ENCODE measurements at places on chromosomes 2 and 18.

GRCh38 chr2:191552066-191552465 is 125.9 kb upstream of the NABP1 start:
- no peak for DNase-seq

- no peak for DNase-seq
Measured at GRCh38 chr2:72678024-72678423, 147.8 kb downstream of the EXOC6B start.

GRCh38 chr2:161426922-161427663 is 11.0 kb downstream of the TBR1 start:
- DNase-seq = no peak

- DNase-seq = no peak
Measured at GRCh38 chr2:213787869-213788268, 503.6 kb downstream of the SPAG16 start.

DNA sequence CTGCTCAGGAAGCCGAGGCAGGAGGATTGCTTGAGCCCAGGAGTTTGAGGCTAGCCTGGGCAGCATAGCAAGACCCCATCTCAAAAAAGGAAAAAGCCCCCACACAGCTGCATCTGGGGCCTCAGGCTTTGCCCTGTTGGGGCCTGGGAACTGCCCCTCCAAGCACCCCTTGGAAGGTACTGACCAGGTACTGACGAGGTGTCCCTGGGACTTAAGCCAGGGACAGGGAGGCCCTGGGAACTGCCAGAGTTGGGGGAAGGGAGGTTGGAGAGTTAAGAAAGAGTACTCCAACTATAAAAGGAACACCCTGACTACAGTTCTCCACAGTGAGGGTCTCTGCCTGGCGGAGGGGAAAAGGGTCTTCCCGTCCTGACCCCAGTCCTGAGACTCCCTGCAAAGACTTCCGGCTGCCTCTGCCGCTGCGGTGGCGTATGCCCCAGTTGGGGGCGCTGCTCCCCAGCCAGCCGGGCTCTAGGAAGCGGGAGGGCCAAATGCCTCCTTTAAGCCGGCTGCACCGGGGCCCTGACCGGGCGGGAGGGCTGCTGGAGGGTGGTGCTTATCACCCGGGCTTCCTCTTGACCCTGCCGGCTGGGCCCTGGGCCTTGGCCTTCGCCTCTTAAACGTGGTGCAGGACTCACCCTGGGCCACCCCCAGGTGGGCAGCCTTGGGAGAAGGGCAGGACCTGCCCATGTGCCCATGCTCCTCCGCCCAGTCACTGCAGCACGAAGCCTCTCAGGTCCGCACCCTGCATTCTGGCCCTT is 12.8 kb downstream of the SLC30A3 start:
- DNase-seq = no peak

DNA sequence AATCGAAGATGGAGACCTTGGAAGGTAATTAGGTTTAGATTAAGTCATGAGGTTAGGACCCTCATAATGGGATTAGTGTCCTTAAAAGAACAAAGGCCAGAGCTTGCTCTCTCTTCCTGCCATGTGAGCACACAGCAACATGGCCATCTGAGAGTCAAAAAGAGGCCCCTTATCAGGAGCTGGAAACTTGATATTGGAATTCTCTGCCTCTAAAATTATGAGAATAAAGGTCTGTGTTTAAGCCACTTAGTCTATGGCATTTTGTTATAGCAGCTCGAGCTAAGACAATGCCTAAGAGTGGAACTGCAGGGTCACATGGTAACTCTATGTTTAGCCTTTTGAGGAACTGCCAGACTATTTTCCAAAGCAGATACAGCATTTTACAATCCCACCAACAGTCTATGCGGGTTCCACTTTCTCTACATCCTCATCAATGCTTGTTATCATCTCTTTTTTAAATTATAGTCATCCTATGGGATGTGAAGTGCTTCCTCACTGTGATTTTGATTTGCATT is 42.4 kb downstream of the THADA start:
- no peak for DNase-seq

DNA sequence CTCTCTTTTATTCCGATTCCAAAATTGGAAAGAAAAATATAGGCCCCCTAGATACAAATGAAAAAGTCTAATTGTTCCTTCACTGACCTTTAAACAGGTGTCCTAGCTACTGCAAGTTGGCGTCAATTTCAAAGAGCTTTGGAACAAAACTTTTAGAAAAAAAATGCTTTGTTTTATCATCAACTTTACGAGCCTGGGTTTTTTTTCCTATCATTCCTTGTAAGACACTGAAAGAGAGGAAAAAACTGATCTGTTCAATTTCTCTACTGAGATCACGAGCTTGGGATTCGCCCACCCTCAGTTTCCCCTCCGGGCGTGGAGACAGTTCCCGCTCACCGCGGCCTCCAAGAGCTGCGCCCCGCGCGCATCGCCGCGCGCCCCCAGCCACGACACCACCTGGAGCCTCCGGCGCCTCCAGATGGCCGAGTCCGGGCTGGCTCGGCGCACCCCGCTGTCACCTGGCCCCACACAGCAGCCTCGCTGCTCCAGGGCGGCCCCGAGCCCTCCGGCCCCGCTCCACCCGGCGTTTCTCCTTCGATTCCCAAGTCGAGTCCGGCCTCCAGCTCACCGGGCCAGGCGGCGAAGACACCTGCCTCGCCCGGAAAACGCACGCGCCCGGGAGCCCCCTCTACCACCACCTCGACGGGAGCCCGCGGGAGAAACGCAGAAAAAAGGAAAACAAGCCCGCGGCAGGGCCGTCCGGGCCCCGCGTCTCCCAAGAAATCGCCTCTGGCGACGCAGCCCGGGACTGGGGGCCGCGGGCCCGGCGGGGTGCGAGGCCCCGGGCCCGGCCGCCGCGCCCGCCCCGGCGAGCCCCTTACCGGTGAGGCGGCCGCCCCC is 656 bp downstream of the TBC1D8 start:
- no peak for DNase-seq

GRCh38 chr2:146477383-146477782 is 1367.4 kb upstream of the ACVR2A start:
- no peak for DNase-seq

GRCh38 chr18:75694292-75694691 is 266.8 kb upstream of the SMIM21 start:
- no peak for DNase-seq

- no peak for DNase-seq
Measured at GRCh38 chr2:104901037-104901881, 47.3 kb downstream of the POU3F3 start.

- no peak for DNase-seq
Measured at GRCh38 chr2:192773044-192773443, 578.3 kb upstream of the TMEFF2 start.

DNA sequence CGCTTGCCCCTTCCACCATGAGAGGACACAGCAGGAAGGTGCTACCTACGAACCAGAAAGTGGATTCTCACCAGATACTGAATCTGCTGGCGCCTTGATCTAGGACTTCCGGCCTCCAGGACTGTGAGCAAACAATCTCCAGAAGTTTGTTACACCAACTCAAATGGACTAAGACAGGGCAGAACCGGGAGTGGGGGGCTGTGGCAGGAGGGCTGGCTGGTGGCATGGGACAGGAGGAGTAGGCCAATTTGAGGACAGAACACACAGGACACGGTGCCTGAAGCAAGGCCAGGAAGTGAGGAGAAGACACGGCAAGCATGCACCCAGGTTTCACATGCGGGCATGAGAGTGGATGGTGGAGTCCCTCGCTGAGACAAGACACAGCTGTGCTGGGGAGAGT is 40.1 kb downstream of the CRACDL start:
- no peak for DNase-seq

DNA sequence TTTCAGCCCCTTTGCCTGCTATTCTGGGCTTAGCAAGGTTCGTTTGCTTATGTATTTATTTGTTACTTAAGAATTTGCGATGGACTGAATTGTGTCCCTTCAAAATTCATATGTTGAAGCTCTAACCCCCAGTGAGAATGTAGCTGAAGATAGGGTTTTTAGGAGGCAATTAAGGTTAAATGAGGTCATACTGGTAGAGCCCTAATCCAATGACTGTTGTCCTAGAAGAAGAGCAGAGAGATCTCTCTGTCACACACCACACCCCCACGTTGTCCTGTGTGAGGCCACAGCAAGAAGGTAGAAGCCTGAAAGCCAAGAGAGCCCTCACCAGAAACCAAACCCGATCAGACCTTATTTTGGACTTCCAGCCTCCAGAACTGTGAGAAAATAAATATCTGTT is 66.7 kb downstream of the KIAA1328 start:
- DNase-seq = no peak

DNA sequence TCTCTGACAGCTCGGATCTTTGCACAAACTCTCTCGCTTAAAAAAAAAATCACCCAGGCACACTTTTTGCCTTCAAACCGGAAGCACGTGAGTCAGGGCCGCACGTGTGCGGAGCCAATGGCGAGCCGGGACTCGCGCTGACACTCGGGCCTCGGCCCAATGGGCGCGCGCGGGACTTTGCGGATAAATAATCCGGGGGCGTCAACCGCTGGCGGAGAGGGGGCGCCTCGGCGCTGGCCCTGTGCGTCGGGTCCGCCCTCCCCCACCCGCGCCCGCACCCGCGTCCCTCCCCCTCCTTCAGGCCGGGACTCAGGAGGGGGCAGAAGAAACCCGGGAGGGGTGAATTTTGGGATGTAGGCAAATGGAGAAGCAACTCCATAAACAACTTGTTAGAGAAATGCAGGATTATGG is 319 bp upstream of the EN1 start:
- no peak for DNase-seq

DNA sequence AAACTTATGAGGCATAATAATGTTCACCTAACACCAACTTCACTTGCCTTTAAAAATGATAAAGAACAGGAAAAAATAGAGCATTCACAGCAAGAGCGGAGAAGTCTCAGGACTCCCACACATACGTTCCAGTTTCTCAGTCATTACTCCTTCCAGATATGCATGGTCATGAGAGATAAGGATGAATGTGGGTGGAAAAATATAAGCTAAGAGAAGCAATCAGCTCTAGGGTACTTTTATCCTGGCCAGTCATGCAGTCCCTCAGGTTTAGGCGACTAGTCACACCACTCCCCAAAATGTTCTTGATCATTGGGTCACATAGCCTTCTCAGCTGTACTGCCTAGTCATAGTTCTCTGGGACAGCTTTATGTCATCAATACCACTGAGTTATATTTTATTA is 29.2 kb upstream of the CCDC178 start:
- DNase-seq = no peak

DNA sequence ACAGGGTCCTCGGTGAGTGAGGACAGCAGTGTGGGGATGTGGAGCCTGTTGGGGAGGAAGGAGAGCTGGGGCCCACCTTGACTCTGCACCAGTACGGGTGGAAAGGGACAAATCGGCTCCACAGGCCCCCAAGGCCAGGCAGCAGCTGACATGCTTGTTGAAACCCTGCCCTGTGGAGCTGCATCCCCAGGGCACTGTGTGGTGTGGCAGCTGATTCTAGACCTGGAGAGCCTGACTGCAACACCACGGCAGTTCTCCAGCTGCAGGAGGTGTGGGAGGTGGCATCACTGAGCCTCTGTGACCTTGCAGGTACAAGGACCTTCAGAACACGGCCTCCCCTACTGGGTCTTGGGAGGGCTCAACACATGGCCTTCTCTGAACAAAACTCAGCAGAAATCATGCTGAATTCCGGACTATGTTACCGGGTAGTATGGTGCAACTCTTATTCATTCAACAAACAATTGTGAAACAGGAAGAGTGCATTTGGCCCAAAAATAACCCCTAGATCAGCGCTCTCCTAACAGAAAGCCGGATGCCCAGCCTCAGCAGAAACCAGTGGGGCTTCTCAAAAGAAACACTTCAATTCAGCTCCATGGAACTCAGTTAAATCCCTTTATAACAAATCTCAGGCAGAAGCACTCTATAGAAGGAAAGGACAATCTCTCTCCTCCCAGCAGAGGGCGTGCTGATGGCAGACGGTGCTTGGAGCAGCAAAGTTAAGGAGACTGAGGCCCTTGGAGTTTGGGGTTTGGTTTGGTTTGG is 104.4 kb upstream of the SALL3 start:
- DNase-seq = no peak

DNA sequence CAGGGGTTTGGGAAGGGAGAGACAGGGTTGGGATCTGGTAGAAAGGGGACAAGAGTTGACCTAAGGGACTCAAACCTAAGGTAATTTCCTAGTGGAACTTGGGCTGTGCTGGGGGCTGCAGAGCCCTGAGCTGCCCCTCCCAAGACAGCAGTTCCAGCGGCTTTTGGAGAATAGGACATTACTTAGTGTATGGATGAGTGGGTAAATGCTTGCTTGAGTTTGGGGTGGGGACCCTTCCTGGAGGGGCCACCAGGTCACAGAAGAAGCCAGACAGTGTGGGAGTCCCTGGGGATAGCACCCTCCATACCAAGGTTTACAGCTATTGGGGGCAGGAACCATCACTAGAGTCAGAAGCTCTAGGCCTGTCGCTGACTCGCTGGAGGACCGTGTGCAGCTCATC is 111.5 kb downstream of the CAPN13 start:
- no peak for DNase-seq

- no peak for DNase-seq
Measured at GRCh38 chr2:37632310-37632709, 39.1 kb downstream of the CDC42EP3 start.

GRCh38 chr2:205946226-205946625 is 139.7 kb downstream of the INO80D start:
- no peak for DNase-seq

DNA sequence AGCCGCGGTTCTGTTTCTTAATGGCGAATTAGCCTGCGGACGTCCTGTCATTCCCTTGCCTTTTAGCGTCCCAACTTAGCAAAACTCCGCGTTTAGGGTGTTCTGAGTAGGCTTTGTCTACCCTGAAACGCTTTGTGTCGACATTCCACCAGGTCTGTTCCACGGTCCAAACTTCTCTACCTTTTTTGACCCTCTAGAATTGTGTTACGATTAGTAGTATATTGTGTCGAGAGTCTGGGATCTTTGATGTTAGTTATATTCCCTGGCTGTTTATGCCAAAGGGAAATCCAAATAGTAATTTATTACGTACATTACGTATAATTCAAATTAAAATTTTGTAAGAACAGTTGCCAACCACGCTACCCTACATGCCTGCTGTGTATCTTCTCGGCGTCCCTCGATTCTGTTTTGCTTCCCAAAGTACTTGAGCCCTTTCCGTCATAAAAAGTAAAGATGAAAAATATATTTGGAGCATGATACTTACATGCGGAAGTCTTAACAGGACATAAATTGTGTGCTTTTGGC is 495 bp upstream of the TTC32 start:
- DNase-seq = no peak

GRCh38 chr2:150046211-150046610 is 441.3 kb downstream of the RND3 start:
- no peak for DNase-seq

- DNase-seq = no peak
Measured at GRCh38 chr2:150480971-150481830, 6.3 kb downstream of the RND3 start.

- no peak for DNase-seq
Measured at GRCh38 chr2:196607073-196607472, 32.4 kb upstream of the CCDC150 start.
